ENCODE measurements at places on chromosomes 12 and 14.
A peak's percentile ranks its signal among the peaks of the same experiment; 100 is the strongest.

DNA sequence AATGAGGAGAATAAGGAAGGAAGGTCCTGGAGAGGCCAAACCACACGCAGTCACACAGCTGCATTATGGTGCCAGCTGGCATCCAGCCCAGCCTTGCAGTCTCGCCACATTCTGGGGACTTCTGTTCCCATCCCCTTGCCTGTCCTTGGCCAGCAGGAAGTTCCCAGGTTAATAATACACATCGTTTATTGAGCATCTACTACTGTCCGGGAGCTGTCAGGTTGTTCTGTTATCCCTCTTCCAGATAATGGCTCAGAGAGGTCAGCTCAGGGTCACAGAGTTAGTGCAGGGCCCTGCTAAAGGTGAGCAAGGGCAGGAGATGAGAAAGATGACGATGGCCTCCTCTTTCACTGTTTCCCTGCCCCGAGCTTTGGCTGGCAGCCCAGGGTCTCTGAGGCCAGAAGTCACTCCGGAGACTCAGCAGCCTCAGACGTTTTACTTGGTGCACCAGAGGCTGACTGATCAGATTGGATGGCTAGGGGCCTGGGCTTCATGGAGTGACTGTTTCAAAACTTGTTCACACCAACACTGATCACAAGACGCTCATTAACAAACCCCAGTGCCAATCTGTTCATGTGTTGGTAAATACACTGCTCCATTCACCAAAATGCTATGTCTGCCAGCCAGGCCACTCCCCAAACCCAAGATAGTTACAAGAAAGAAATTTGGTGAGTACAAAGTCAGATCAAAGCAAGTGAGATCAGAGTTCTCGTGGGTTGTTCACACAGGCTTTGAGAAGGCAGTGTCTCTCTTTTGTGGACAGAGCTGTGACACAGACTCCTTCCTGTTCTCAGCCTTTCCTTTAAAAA lies 79.2 kb downstream of the B4GALNT3 start:
- peak; percentile 64 for DNase-seq

DNA sequence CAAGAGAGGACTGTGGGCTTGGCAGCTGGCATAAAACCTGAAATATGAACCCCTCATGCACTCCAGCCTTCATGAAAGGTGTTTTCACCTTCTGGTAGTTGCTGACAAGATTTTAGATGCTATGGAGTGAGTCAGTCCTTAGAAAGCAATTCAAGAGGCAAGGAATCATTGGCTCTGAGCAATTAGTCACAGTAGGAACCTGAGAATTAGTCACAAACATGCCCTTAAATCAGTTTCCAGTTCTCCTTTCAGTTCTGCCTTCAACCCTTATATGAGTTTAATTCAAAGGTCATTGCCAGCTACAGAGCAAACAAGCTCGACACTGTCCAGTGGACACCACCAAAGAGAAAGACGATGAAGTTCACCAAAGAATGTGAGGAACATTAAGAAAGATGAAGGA lies 472.3 kb downstream of the GLT1D1 start:
- DNase-seq, result no peak

GRCh38 chr12:1836241-1836803 lies 16.0 kb downstream of the LRTM2 start:
- no peak for DNase-seq

- DNase-seq, result no peak
Observed at GRCh38 chr14:71344506-71344905, 437.2 kb downstream of the PCNX1 start.

- no peak for DNase-seq
Observed at GRCh38 chr14:71116568-71117122, 209.4 kb downstream of the PCNX1 start.

DNA sequence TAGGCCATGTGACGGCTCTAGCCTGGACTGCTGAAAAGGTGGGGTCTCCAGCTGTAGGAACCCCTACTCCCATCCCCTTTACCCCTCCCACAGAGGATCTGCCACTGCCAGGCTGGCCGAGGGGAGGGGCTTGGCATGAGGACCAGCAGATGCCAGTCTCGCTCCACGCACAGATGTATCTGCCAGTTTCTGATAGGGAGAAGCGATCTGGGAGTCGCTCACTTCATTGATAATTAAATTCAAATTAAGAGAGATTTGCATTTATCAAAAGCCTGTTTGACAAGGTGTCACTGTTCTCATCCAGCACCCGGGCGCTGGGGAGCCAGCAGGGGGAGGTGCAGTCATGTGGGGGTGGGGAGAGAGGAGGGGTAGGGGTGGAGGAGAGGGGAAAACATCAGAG lies 217.6 kb upstream of the MYL2 start:
- no peak for DNase-seq

DNA sequence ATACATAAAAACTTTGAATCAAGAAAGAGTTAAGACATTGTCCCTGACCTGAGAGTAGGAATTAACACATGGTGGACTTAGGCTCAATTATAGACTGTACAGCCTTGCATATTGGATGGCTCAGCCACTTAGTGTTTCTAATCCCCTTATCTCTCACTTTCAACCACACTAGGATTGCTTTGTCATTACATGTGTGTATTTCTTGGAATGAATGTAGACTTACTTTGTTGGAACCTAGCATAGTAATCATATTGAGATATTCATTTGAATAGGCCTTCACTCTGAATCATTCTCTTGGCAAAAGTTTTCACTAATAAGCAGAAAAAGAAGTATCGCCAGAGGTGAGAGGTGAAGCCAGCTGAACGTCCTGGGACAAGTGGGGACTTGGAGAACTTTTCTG lies 1973.9 kb upstream of the FLRT2 start:
- no peak for DNase-seq

DNA sequence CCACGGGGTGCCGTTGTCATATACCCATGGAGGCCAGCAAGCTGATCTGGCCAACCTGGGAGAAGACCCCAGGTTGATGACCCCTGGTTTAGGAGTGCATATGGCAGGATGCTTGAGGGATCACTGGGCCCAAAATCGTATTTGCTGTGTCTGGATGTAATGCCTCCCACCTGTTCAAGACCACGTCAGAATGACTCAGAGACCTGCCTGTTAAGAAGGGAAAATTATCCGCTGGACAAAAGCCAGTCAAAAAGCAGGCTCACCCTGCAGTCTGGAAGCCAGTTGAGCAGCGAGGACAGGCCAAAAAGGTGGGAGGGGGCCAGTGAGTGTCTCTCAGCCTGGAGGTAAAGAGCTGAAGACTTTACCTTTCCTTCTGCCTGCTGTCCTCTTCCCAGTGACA lies 449.2 kb downstream of the DPF3 start:
- no peak for DNase-seq

GRCh38 chr14:99441918-99442317 lies 38.7 kb downstream of the SETD3 start:
- no peak for DNase-seq

GRCh38 chr12:94109160-94109559 lies 39.2 kb upstream of the PLXNC1 start:
- no peak for DNase-seq

GRCh38 chr12:97185567-97185966 lies 277.0 kb upstream of the RMST start:
- no peak for DNase-seq

- no peak for DNase-seq
Observed at GRCh38 chr14:103898711-103899110, 29.5 kb upstream of the TDRD9 start.

DNA sequence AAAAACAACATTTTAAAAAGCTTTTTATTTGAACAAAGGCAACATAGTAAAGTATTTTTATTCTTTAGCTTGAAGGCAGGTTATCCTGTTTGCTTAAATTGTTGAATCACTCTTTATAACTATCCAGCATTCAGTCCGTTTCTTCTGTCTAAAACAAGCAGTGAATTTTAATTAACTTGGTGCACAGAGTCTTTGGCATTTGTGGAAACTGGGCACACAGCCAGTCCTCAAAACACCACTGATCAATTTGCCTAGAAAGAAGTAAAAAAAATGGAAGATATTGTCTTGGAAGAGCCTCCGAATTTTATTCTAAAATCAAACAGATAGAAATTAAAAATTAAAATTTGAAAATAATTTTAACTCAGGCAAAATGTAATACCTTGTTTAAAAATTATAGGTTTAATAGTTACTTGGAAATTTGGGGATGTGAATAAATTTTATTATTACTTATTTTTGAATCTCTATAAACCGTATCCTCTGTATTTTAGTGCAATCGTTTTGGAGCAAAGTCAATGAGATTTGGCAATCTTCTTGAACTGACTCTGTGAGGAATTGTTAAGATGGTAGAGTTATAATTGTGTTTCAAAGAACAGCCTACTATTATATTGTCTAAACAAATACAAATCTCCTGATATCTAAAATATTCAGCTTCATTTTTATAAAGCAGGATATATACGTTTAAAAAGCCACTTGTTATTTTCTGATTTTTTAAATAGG lies 927.0 kb downstream of the SLC16A7 start:
- no peak for DNase-seq

DNA sequence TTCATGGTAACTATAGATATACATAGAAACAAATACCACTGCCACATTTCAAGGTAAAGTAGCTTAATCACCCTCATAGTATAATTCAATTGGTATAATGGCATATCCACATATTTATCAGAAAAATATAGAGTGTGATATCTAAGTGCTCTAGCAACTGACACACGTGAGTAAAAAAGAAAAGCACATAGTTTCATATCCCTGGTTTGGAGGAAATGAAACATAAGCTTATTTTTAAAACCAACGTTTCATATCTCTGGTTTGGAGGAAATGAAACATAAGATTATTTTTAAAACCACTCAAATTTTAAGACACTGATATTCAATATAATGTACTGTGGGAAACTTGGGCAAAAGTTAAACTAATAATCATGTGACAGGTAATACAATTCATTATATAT lies 2.1 kb downstream of the OR6C70 start:
- DNase-seq, result no peak

Data from GDM1 (cell line).